GM12865 (cell line): ENCODE measurements at places on chromosomes 12 and 14.

DNA sequence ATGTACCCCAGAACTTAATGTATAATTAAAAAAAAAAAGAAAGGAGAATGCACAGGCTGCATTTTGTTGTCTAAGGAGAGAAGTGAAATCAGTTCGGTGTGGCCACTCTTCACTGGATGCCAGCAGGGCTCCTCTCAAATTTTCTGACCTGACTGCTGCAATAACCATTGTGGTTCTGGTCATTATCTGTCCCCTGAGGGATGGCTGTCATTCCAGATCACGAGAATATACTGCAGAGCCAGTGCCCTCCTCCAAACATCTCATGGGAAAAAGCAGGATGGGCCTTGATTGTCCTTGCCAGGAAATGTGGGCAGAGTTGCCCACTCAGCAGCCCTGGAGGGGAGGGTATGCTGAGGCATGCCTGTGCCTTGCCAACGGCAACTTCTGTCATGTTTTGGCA, 139.1 kb downstream of the SLC8A3 start:
- no peak for DNase-seq

- DNase-seq, result no peak
Measured at GRCh38 chr12:130639476-130640424, 76.3 kb downstream of the RIMBP2 start.

DNA sequence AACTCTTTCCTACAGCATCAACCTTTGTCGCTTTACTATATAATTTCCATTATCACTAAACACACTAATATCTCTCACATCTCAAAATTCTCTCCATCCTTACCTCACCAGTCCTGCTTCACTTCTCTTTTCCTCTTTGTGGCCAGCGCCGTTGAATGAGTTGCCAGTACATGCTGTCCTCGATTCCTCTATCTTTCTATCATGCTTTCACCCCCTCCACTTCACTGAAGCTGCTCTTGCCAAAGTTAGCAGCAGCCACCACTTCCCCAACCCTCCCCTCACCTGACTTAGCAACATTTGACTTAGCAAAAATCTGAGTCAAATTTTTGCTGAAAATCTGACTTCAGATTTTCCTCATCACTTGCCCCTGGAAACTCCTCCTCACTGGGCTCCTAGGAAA, 210.4 kb downstream of the ANO6 start:
- DNase-seq, result no peak

GRCh38 chr14:30373053-30373452, 185.9 kb upstream of the G2E3 start:
- no peak for DNase-seq

DNA sequence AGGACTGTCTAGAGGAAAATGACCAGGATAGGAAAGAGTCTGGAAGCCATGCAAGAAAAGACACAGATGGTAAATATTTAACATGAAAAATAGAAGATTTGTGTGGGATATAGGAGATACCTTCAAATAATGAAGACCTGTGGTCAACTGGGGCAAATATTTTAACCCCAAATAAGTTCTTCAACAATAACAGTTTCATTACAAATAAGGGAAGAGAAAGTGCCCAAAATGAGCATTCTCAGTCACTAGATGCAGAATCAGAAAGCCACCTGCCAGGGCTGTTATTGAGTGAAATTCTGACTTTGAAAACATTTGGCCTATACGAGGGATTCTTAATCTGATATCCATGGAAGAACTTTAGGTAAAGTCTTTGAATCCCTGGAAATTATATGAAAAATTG, 231.2 kb upstream of the PLEKHG7 start:
- peak; percentile 86 for DNase-seq

DNA sequence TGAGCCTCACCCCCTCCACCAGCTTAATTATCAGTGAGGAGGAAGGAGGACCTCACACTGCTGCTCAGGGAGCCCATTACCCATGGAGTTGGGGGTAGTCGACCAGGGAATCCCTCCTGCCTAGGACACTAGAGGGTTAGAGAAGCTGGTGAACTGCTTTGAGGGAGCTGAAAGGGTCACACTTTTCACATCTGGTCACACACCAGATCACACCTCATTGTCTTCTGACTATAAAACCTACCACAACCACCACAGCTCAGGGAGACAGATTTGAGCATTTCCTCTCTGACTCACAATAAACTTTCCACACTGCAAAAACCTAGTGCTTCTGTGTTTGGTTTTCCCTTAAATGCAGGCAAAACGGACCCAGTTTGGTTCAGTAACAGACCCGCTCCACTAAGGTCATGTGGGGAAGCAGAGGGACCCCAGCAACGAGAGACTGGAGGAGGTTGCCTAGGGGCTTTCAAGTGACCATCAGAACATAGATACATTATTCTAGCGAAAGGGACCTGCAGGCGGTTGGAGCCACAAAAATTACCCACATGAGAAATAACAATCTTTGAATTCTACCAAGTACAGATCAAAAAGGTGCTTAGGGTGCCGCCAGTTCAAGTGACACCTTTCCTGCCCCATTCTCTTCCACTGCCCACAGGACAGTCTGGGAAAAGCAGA, 151.4 kb upstream of the AVPR1A start:
- DNase-seq, result peak; percentile 61

DNA sequence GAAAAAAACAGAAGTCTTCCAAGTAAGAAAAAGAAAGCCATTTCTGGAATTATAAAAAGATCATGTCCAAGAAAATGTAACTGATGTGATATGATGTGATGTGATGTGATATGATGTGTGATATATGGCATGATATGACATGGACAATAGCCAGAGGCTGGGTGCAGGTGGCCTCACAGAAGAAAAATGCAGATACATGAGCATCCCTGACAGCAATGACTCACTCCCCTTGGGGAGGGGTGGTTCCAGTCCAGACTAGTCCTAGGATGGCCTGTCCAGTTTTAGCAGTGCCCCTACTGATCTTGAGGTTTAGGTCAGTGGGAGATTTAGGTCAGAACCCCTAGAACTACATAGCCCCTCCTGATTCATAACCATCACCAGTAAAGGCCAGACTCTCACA, 3.5 kb upstream of the RHOJ start:
- no peak for DNase-seq

DNA sequence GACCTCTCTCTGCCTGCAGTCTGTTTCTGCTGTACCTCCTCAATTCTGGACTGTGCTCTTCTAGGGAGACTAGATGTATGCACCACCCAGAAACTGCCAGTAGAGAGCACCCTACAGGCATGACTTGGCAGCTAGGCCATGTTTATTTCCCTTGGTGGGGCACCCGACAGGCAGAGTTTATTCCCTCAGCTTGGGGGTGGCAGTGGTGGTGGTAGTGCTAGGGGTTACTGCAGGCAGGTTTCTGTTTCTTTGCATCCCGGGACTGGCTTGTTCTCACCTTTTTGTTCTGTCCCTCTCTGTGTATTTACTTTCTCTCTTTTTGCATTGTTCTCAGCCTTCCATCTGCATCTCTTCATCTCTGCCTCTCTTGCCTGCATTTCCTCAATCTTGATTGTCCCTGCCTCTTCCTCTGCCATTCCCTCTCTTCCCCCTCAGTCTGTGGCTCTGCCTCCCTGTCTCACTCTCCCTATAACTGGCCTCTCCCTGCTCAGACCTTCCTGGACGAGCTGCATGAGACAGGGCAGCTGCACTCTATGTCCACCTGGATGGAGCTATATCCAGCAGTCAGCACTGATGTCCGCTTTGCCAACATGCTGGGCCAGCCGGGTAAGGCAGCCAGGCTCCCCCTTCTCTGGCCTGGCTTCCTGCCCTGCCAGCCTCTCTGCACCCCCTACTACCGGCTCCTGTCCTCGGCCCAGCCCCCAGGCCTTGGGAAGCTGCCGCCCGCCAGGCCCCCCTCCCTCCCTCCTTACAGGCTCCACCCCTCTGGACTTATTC, 13.8 kb downstream of the PRPF40B start:
- peak; percentile 78 for DNase-seq

- DNase-seq, result no peak
Measured at GRCh38 chr12:98260276-98260675, 255.1 kb upstream of the TMPO start.

- DNase-seq, result no peak
Measured at GRCh38 chr12:120855823-120856588, 48.2 kb downstream of the SPPL3 start.

DNA sequence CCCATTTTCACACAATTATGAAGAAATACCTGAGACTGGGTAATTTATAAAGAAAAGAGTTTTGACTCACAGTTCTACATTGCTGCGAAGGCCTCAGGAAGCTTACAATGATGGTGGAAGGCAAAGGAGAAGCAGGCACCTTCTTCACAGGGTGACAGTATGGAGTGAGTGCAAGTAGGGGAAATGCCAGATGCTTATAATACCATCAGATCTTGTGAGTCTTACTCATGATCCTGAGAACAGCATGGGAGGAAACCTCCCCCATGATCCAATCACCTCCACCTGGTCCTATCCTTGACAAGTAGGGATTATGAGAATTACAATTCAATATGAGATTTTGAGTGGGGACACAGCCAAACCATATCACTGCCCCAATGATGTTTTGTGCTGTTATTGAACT, 189.3 kb upstream of the CRY1 start:
- DNase-seq, result no peak

- no peak for DNase-seq
Measured at GRCh38 chr14:67785270-67786109, 30.9 kb downstream of the ZFYVE26 start.

GRCh38 chr12:92898755-92899154, 30.3 kb downstream of the EEA1 start:
- DNase-seq, result no peak

DNA sequence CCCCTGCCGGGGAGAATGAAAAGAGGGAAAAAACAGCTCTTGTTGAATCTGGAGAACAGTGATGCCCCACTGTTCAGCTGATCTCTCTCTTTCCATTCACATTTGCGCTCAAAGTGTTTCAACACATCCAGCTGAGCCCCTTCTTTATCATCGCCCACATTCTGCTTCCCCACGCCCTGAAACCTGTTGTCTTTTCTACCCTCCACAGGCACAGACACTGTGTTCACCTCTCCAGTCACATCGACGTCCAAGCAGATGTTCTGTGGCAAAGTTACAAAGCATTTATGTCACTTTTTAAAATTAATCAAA, 338.7 kb downstream of the EGLN3 start:
- no peak for DNase-seq

GRCh38 chr12:12870465-12870864, 20.9 kb upstream of the GPRC5A start:
- no peak for DNase-seq

DNA sequence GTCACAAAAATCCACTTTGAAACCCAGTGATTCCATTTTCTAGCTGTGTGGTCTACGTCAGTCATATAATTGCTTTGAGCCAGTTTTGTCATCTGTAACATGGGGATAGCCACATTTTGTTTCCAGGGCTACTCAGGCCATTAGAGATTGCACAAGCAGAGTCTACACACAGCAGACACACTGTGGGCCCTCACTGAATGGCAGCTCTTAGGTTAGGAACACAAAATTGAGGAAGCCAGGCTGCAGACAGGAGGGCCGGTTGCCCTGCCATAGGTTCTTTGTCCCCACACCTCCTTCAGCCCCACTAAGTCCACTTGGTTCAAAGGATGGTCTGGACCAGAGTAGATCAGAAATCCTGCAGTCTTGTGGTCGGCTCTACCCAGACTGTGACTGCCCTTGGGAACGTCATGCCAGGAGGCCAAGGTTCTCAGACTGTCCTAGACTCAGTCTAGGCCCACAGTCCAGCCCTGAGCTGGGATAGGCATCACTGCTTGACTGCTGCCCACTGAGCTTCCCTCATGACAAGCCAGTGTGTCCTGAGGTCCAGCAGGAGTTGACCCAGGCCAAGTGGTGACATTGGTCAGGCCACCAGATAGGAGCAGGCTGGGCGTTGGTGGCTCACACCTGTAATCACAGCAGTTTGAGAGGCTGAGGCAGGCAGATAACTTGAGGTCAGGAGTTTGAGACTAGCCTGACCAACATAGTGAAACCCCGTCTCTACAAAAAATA, 3.8 kb upstream of the MYH7 start:
- DNase-seq, result no peak

DNA sequence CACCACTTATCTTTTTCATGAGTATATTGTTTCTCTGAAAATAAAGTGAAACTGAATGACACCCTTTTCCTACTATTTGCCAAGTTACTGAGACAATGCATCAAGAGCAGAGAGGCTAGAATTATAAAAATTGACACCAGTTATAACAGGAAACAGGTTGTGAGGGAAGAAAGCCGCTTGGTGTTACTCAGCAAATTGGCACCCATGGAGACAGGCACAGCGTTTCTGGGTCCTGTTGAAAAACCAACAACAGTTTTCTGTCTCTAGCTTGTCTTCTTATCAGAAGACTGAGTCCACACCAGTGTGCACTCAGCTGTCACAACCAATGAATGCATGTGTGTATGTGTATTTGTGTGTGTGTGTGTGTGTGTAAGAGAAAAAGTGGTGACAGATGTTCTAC, 267.7 kb downstream of the KCNH5 start:
- no peak for DNase-seq

GRCh38 chr12:50637870-50638481, 125.9 kb upstream of the ATF1 start:
- DNase-seq, result peak; percentile 61

- no peak for DNase-seq
Measured at GRCh38 chr14:92968291-92969020, 45.5 kb downstream of the CHGA start.

GRCh38 chr12:51320695-51321320, 3.2 kb downstream of the BIN2 start:
- peak; percentile 64 for DNase-seq

GRCh38 chr12:53184828-53185227, 4.1 kb upstream of the CSAD start:
- DNase-seq, result no peak

GRCh38 chr12:27244689-27245488, 803 bp downstream of the STK38L start:
- peak; percentile 44 for DNase-seq

DNA sequence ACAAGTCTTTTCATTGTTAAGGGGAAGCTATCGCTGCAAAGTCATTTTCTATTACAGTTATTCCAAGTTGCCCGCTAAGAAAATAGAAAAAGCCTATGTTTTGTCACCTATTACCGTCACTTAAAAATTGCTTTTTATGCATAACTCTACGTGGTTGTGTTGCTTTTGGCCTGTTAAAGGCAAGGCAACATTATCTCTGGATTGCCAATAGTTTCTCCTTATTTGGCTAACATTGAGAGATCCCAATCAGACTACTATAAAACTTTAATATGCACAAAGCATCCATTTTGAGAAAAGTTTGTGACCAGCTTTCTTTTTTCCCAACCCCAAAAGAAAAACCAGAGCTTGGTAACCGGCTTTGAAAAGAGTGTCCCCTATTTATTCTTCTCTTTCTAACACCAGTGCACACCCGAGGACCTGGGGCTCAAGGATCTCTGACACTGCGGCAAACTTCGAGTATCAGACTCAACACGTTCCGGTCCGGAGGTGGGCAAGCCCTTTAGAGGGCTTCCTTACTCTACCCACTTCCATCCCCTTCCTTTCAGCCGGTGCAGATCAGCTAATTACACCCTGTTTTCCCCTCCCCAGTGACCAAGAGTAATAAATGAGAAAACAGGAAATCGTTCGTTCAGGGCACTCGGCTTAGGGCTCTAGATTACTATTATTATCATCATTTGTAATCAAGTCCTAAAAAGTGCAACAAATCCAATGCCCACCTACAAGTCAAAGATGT, 1.2 kb downstream of the PPP1R12A start:
- DNase-seq, result peak; percentile 48

- DNase-seq, result peak; percentile 47
Measured at GRCh38 chr12:26017484-26018211, 59.2 kb downstream of the RASSF8 start.

GRCh38 chr12:107474639-107475539, 210.7 kb upstream of the PWP1 start:
- DNase-seq, result no peak
